ENCODE measurements at places on chromosomes 12 and 14. TPM values are rescaled to one million over a fixed set of nuclear protein-coding genes. Genes with fewer than 3 reads are reported as not detected.
A peak's percentile ranks its signal among the peaks of the same experiment; 100 is the strongest.

GRCh38 chr14:103232031-103232808 lies 101.8 kb upstream of the EIF5 start:
- DNase-seq: no peak

GRCh38 chr12:130339951-130340350 lies 2.3 kb downstream of the PIWIL1 start:
- DNase-seq: no peak

DNA sequence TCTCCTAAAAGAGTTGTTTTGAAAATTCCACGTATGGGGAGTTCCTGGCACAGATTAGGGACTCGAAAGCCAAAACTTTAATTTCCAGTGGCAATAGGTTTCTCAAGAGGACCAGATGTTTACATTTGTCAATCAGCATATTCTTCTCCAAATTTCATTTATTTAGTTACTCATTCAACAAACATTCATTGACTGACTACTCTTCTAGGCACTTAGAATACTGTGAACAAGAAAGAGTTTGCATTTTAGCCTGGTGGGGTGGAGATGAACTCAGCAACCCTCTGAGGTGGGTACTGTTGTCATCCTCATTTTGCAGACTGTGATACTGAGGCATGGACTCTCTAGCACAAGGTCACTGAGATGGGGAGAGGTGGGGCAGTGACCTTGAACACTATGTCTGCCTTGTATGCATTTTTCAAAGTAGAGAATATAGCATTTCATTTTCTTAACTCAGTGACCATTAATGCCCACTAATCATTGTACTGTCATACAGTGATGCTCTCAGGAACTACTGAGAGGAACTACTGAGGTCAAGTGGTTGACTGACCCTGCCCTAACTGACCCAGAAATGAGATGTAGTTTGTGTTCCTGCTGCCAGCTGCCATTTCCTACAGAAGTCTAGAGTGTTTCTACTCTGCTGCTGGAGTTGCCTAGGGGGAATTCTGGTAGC lies 2.2 kb downstream of the L3HYPDH start:
- no peak for DNase-seq

DNA sequence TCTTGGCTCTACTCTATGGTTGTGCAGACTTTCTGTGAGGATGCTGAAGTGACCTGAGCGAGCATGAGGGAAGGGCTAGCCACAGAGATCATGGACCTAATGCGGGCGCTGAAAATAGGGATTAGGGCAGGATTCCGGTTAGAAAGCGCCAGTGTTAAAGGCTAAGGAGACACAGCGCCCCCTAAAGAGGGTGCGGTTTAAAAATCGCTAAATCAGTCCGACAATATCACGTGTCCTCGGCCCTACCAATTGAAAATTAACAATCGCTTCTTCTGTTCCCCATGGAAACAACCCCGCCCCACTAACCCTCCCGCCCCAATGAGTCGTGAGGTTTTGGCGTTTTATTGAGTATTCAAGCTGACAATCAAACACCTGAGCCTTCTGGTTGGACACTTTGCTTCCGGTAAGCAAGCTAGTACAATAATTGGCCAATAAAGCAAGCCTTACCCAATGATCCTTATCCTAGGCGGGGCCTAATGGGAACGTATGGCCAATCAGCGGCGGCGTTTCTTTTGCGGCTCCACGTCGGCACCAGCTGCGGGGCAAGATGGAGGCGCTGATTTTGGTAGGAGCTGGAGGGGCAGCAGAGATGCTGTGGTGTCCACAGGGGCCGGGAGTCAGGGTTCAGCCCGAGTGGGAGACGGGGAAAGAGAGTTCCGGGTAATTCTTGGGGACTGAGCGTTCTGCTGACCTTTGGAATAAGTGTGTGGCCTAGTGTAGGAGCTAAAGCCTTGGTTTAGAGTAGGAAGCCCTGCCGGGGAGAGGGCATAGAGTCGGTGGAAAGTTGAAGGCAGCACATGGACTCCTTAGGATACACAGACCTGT lies at the start of gene COPZ1:
Gene COPZ1, plus strand, starts transcription at position 515 of the 825 bp plus-strand sequence. Its CDS starts 33 bp downstream, at position 548.
- DNase-seq: peak; percentile 84

DNA sequence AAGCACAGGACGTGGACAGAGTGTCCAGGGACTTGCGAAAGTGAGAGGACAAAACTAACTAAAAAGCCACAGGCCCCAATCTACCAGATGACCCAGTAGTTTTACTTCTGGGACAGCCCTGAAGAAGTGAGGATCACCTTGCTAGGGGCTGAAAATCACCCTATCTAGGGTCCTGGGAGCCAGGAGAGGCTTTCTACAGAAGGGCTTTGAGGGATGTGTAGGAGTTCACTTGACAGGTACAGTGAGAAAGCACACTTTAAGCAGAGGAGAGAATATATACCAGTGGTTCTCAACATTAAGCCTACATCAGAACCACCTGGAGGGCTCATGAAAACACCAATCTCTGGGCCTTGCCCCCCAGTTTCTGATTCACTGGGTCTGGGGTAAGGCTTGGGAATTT lies 60.8 kb downstream of the ZNF664 start:
- no peak for DNase-seq

GRCh38 chr12:6078398-6079096 lies 45.9 kb downstream of the VWF start:
- no peak for DNase-seq

DNA sequence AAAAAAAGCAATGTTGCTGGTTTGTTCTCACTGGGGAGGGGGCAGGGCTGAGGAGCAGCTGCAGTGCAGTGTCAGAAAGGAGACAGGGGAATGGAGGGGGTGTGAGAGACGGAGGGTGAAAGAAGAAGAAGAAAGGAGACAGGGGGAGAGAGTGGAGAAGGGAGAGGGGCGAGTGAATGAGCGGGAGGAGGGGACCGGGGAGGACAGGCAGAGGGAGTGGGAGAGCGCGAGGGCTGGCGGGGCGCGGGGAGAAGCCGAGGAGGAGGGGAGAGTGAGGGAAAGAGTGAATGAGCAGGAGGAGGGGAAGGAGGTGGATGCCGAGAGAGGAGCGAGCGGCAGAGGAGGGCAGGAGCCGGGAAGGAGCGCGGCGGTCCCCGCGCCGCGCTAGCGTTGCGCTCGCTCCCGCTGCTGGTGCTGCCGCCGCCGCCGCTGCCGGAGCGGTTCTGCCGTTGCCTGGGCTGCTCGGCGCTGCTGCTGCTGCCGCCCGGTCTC lies at the start of gene NOVA1:
Gene NOVA1, minus strand, starts transcription at position 445 of the 492 bp plus-strand sequence. CDS start 597 bp downstream, outside the sequence.
- no peak for DNase-seq

GRCh38 chr12:125105600-125105999 lies 40.4 kb downstream of the AACS start:
- no peak for DNase-seq

DNA sequence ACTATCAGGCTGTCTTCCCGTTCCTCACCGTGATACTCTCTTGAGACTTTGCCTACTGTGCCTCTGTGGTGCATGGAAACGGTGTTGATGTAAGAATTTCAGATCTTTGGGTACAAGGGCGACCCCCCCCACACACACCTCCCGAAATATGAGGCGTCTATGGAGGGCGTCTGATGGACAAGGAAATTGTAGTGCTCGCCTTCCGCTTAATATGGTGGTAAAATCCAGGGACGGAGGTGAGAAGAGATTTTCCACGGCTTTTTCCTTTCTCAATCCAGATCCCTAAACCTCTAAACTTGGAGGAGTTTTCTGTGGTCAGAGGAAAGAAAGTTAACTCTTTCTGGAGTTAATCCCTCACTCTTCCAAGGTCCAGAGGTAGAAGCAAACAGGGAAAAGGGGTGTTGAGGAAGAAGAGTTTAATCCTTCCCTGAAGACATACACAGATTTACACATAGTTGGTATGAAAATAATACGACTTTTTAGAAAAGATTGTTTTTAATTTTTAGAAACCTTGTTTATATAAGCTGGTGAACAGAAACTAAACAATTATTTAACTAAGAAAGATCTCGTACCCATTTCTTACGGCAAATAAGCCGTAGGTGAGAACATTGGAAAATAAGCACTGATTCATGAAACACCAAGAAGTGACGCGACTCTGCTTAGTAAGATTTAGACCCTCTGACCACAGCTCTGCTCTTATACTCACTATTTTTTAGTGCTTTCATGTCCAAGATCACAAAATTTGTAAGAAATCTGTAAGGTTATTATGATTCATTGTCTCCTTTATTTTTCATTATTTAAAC lies 23.1 kb upstream of the RNASE12 start:
- no peak for DNase-seq

DNA sequence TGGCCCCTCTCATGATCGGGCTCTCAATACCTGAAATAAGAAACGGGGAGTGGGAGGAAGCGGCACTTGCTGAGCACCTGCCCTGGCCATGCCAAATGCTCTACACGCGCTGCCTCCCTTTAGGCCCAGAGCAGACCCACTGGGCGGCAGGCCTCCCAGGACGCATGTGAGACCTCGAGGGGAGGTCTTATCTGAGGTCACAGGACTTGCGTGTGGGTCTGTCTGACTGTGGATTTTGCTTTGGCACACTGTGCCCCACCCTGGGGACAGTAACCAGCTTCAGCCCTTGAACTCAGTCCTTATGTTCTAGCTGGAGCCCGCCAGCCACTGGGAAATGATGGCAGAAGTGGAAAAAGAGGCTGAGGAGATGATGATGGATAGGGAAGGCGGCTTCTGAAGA lies 91.8 kb downstream of the RBM19 start:
- no peak for DNase-seq

DNA sequence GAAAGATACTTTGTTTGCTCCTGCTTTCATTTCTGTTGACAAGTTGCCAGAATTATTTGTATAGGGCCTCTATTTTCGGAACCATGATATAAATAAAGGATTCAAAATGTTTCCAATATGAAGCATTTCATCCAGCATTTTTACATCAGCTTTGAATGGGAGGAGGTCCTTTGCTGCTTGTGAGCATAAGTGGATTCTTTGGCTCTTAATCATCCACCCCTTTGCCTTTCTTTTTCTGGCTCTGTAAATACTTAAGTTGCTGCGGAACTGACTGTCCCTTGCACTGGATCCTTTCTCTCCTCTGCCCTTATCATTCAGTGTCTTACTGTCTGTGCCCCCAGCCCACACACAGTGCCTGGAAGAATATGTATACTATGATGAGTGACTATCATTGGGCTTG lies 357.3 kb upstream of the RGS6 start:
- no peak for DNase-seq

DNA sequence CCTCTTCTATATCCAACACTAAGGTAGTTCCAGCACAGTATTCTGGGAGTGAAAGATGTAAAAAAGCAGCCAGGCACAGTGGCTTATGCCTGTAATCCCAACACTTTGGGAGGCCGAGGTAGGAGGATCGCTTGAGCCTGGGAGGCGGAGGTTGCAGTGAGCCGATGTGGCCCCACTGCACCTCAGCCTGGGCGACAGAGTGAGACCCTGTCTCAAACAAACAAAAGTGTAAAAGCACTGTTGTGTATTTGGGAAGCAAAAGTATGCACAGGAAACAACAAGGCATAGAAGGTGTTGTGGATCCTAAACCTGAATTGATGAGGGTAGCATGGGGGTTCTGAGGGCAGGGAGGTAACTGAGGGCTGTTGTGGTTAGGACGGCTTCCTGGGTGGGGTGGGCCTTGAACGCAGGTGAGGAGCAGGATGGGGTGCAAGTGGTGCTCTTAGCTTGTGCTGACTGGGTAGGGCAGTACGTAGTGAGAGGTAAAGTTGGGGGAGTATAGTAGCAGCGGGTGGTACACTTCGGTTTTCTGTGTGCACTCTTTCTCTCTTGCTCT lies 64.2 kb downstream of the RASSF3 start:
- DNase-seq: no peak

DNA sequence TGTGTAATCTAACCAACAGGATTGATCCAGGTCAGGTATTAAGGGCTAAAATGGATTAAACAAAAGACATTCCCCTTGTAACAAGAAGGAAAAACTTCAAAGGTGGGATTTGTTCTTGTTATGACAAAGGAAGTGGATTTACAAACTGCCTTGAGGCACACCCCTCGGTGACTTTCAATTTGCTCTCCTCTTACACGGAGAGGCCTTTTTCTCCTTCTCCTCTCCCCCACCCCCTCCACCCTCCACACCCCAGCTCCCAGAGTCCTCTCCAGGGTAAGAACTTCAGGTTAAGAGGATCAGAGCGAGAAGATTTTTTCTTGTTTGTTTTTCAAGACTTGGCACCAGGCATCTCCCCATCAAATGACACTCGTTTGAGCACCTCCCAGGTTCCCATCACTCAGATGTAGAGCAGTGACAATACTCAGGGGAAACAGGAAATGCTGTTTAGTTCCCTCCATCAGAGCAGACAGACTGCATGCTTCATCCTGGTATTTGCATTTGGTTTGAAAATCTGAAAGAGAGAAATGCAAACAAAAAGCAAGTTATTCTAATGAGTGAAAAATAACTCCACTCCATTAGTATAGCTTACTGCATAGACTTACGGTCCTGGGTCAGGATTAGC lies 77.6 kb upstream of the TMEM260 start:
- no peak for DNase-seq

DNA sequence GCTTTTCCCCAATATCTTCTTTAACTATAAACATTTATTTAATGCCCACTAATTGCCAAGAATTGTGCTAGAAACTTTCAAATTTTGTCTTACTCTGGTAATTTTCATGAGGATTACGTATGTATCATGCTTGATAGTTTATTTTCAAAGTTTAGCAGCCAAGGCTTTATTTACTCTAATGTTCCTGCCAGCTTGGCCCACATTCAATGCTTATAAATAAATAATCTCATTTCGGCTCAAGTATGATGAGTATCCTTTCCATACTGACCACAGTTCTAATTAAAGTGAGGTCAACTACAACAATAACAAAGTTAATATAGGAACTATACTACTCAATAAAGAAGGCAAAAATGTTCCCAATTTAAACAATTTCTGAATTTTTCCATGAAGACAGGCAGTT lies 259.2 kb downstream of the MED13L start:
- DNase-seq: no peak

- no peak for DNase-seq
Measured at GRCh38 chr14:69537900-69538299, 36.8 kb downstream of the CCDC177 start.

GRCh38 chr14:81172881-81173280 lies 47.9 kb downstream of the GTF2A1 start:
- DNase-seq: no peak

GRCh38 chr12:131530422-131530821 lies 180.5 kb upstream of the SFSWAP start:
- DNase-seq: no peak

The FGF6 gene
- total RNA-seq: not detected

The REM2 gene
- 2.6 TPM for total RNA-seq

The GPN3 gene
- total RNA-seq: 13.9 TPM

The TMEM132D gene
- 0.07 TPM for total RNA-seq

The CIROP gene
- not detected for total RNA-seq

The KRT2 gene
- total RNA-seq: not detected

The MAP1LC3B2 gene
- total RNA-seq: 7.1 TPM

The CLEC4E gene
- total RNA-seq: not detected

The SLC8B1 gene
- 16.7 TPM for total RNA-seq

The LRP1-AS gene
- total RNA-seq: not detected

The CCDC175 gene
- 0.16 TPM for total RNA-seq

The CMA1 gene
- total RNA-seq: not detected

The PTPRR gene
- 0.52 TPM for total RNA-seq

The RBM23 gene
- total RNA-seq: 101 TPM

The DCN gene
- total RNA-seq: 1,406 TPM
